ENCODE measurements at places on chromosomes 2 and 18. TPM values are rescaled to one million over a fixed set of nuclear protein-coding genes. Genes with fewer than 3 reads are reported as not detected.

Gene POTEC
- total RNA-seq: not detected

Gene GRB14
- 5.8 TPM for total RNA-seq

GRCh38 chr2:27249891-27250651, 12.8 kb downstream of the SLC30A3 start:
- DNase-seq: peak; percentile 79

Gene KHK
- total RNA-seq: 1.4 TPM
